Activated T-cell treated with anti-CD3 and anti-CD28 coated beads, Interleukin-2, amount 50 U/mL, for 4 hours (primary cell): ENCODE measurements at places on chromosomes 4 and X.

DNA sequence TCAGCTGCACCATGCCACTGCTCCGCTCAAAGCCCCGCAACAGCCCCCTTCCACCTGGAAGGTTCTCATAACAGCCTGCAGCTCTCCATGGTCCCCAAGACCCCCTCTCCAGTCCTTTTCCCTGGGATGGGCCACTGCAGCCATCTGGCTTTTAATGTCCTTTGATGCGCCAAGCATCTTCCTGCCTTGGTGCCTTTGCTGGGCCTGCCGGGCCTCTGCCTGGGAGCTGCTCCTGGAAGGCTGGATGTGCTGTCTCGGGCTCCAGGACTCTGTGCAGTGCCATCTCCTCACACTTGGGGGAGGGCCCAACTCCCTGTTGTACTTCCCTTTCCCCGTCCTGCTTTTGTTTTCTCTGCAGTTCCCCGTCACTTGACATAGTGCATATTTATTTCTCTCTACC, 60.3 kb downstream of the TAPT1 start:
- DNase-seq, result no peak

DNA sequence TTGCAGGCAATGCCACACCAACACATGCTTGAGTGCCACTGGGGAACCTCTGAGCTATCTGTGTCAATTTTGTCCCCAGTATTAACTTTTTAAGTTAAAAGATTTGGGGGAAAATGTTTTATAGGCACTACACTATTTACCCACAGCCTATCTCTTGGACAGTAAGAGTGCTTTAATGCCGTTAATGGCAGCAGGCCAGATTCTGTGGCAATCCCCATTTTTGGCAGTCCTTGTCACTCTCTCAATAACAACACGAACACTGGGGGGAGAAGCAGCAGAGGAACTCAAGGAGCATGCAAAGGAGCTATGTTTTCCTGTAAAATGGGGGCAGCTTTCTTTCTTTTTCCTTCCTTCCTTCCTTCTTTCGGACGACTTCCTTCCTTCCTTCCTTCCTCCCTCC, 168.6 kb downstream of the NSUN7 start:
- DNase-seq, result no peak

DNA sequence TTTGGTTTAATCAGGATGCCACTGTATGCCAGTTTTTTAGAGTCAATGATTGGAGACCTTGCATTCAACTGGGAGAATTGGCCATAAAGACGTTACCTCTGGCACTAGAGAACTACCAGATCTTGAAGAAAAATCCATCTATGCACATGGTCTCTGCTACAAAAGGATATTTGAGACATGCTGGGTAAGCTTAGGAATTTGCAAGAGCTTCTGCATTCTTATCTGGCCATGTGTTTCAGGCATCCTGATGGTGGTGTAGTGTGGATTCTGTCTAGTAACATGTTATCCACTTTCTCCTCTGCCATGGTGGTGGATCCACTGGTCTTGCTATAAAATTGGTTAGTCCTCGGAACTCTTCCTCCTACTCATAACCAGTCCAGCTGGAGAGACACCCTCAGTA, 185.3 kb upstream of the WDFY3 start:
- no peak for DNase-seq

- DNase-seq, result no peak
Measured at GRCh38 chr4:71221510-71222466, 117.0 kb upstream of the SLC4A4 start.

DNA sequence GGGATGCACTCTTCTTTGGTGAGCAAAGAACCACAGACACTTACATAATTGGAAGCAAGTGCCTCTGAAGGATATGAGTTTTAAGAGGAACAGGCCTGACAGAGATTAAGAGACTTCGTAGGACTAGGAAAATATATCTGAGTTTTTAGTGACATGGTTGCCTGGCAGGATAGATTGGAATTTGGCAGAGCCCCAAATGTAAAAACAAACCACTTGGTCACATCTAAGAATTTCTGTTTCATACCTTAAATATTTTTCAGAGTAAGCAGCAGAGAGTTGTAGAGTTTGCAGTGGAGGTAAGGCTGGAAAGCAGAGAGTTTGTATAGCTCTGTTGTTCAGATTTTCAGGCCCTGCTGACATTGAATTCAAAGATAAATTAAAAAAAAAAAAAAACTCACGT, 150.1 kb upstream of the MAGEB2 start:
- DNase-seq, result no peak

DNA sequence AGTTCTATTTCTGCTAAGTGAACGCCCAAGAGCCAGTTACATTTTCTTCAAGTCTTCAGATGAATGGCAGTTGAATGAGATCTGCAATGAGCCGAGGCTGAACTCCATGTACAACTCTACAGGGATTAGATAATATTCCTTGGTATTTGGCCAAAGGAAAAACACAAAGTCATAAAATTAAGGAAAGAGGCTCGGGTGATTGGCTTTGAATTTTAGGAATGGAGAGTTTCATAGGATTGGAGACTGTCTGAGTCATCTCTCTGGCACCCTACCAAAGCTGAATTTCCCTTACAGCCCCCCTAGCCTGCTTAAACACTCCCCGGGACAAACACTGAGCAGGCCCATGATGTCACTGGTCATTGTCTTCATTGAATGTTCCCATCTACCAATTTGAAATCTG, 188.0 kb upstream of the C1QTNF7 start:
- DNase-seq, result no peak

GRCh38 chrX:12967711-12968465, 7.0 kb upstream of the TMSB4X start:
- no peak for DNase-seq

- DNase-seq, result no peak
Measured at GRCh38 chrX:7263330-7263729, 115.4 kb upstream of the PUDP start.

- no peak for DNase-seq
Measured at GRCh38 chr4:122879001-122879400, 43.4 kb downstream of the NUDT6 start.

GRCh38 chr4:86531440-86531839, 62.7 kb upstream of the PTPN13 start:
- no peak for DNase-seq

- no peak for DNase-seq
Measured at GRCh38 chr4:41455206-41455605, 82.8 kb upstream of the LIMCH1 start.

GRCh38 chrX:38646129-38646528, 84.8 kb downstream of the TSPAN7 start:
- no peak for DNase-seq

DNA sequence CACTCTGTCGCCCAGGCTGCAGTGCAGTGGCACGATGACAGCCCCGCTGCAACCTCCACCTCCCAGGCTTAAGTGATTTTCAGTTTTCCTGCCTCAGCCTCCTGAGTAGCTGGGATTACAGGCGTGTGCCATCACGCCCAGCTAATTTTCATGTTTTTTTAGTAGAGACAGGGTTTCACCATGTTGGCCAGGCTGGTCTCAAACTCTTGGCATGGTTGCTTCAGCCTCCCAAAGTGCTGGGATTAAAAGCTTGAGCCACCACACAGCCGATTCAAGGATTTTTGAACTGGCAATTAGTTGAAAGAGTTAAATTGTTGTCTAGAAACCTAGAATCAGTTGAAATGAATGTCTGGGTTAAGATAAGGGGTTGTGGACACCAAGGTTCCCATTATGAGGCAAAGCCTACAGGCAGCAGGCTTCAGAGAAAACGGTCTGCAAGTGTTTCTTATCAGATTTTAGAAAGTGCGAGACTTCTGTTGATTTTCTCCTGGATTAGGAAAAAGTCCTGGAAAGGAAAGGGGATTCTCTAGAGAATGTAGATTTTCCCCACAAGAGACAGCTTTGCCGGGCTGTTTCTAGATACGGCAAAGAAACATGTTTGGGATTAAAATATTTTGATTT, 8.3 kb upstream of the CCNI start:
- no peak for DNase-seq

GRCh38 chr4:5527211-5527610, 181.1 kb downstream of the EVC2 start:
- DNase-seq, result no peak

GRCh38 chrX:53237056-53237455, 12.0 kb upstream of the KDM5C start:
- no peak for DNase-seq

GRCh38 chrX:12497832-12498591, 293.2 kb upstream of the PRPS2 start:
- DNase-seq, result no peak

DNA sequence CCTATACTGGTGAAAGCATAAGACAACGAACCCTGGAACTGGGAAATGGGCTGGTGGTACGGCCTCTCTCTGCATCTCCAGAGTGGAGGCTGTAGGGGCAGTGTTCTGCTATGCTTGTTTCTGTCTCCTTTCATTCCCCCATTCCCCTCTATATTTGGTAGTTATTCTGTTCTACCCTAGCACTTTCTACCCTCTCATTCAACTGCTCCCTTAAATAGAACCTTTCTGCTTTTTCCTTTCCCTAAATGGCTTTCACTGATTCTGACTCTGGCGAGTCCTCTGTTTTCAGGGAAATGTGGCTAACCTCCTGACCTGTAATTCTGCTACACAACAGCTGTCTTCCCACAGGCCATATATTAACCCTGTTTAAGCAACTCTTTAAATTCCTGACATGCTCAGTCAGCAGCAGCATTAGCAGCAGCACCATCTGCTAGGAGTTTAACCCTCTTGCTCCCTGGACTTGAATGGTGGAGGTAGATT, 94.2 kb downstream of the CXCL13 start:
- no peak for DNase-seq

- DNase-seq, result no peak
Measured at GRCh38 chr4:77184974-77185373, 28.0 kb downstream of the CCNG2 start.

DNA sequence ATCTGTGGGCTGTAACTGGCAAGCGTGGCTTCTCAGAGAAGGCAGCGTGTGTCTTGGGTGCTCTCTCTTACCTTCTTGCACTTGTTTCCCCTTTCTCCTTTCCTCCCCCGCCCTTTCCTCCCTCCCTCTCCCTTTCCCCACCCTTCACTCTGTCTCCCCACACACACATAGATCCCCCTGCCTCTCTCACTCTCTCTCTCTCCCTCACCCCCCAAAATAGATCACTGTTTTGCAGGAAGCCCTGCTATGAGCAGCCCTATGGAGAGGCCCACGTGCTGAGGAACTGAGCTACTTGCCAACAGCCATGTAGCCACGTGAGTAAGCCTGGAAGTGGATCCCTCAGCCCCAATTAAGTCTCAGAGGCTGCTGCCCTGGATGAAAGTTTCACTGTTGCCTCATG, 4.3 kb upstream of the PNMA6E start:
- DNase-seq, result no peak

DNA sequence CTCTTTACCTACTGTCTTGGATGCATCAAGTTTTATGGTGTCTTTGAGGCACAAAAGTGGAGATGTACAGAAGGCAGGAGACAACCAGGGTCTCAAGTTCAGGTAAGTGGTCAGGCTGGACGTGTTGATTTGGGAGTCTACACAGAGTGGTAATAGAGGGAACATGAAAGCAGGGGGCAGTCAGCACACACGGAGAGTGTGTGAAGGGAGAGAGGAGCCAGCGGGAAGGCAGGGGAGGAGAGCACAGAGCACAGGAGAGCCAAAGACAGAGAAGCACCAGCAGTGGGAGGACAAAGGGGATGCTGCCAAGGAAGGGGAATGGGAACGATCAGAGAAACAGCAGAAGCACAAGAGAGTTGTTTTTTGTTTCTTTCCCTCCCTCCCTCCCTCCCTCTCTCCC, 32.9 kb downstream of the TMEM150C start:
- DNase-seq, result no peak

DNA sequence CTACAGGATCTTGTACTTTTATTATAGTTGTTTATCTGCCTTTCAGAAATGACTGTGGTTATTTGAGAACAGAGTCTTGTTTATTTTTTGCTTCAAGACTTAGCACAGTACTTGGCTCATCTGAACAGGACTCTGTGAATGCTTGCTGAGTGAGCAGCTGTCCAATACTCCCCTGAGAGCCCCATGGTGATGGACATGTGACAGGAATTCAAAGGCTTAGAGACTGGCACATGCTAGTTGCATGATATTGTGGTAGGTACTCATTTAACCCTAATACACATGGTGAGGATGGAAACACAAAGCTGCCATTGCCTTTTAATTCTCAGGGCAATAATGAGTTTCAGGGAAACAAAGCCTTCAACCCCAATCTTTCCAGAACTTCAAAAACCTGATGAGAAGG, 97.3 kb downstream of the GEMIN8 start:
- DNase-seq, result no peak

DNA sequence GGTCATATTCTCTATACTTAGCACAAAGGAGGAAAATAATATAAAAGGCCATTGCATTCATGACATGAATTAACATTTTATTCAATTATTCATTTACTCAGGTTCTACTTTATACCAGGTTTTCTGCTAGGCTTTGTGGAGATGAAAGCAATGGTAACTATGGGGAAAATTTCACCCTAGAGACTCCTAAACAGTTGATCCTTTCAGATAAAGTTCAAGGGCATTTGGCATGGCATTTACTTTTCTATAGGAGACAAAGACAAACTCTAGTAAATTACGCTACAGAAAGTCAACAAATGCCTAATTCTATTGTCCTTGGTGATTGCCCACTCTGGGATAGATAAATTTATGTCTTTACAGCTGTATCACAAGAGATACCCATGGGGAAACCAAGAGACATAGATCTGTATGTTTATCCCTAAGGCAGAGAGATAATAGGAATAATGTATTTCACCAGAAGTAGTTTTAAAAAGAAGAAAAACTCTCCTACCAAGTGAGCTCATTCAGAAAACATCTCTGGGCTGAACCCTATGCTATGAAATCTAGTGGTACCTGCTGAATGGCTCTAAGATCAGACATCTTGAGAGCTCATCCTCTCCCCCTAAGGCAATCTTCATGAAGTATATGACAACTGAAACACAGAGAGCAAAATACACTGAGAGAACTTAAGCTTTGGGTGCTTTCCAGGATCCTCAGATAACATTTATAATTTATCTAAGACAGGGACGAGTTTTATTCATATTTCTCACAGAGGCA, 316.7 kb downstream of the ANTXR2 start:
- no peak for DNase-seq
